Stimulated activated CD4-positive, alpha-beta T cell treated with anti-CD3 and anti-CD28 coated beads, Interleukin-1b, Interleukin-23, amount 100 ng/mL, for 1 hour (primary cell): ENCODE measurements at places on chromosomes 11 and 22.

- DNase-seq = no peak
Measured at GRCh38 chr22:36151006-36151595, 9.5 kb downstream of the APOL3 start.

GRCh38 chr11:46895821-46896220, 22.5 kb downstream of the LRP4 start:
- no peak for DNase-seq

DNA sequence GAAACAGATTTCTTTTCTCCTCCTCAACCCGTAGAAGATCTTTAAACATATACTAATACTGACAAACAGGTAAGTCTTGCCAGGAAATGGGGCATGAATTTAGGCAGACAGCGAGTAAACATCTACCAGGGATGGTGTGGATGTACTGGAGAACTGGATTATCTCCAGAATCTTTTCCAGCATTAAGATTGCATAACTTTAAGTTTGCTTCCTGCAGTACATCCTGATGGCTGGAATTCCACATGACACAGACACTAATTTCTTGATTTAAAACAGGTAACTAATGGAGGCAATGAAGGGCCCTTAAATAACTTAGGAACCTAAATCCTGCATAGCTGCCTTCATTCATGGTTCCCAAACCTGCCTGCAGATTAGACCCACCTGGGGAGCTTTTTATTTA, 40.7 kb downstream of the JHY start:
- no peak for DNase-seq

DNA sequence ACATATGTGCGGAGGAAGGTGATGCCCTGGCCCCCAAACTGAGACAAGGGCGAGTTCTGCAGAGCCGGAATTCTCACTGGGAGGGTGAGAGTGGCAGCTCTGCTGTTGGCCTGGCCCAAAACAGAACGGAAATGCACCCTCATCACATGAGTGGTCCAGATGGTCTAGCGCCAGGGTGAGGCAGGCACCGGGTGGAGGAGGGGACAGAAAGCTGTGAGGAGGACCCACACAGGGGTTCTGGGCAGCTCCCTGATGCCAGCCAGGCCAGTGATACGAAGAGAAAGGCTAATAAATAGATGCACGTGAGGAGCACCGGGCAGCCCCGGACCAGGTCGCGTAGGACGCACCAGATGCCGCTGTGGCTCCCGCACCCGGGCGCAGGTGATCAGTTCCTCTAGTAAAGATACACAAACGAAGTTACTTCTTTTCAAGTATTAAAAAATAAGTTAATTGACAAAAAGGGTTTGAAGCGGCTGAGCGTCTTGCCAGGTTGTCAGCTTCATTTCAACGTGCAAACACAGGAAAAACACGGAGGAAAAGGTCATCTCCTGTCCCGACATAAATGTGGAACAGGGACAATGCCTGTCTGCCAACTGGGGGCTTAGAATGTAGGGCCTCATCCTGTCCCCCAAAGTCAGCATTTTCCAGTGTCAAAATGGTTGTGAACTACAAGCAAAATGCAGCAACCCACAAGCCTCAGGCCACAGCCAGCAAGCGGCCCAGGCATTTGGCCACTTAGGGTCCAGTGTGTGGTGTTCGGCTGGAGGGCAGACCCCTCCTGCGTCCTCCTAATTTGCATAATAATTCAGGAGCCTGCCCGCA, 15.3 kb upstream of the BID start:
- no peak for DNase-seq

DNA sequence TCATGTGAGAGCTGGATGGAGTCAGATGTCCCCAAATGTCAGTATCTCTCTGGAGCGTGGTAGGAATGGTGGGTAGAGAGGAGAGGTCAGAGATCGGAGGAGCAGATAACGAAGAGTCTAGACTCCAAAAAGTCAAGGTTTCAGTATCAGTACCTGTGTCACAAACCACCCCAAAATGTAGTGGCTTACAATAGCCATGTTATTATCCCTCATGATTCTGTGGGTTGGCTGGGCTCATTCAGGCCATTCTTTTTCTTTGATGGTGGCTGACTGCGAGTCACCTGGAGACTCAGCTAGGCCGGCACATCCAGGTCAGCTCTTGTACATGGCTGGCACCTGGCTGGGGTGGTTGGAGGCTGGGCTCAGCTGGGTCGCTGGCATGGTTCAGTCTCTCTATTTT, 7.3 kb upstream of the SSTR3 start:
- no peak for DNase-seq

DNA sequence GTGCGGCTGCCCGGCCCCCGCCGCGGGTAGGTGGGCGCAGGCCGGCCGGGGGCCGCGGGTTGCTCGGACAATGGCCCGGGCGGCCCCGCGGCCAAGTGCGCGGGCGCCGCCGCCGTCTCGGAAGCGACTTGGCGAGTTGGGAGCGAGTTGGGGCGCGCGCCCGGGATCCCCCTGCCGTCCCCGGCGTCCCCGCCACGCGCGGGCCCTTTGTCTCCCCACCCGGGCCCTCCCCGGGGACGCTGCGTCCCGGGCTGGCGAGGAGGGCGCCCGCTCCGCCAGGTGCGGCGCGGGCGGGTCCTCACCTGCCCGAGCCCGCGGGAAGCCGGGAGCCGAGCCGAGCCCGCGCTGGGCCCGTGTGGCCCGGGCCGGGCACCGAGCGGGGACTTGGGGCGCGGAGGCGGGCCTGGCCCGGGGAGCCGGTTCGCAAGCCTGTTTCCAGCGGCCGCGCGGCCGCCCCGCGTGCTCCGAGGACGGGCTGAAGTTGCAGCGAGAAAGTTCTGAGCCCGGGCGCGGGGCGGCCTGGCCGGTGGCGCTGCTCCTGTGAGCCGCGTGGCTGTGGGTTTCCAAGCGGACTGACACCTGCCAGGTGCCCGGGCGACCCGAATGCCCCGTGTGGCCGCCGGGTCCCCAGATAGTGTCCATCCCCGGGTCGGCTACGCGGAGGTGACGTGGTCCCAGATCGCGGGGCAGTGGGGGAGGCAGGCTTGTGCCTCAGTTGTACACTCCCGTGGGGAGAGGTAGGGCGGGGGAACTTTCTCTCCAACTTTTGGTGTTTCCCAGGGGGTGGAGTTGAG, 586 bp downstream of the LRP5 start:
- no peak for DNase-seq
